NCI-H1417 treated with DMSO at 0.1 percent for 48 hours (cell line): ENCODE measurements at places on chromosomes 11 and 22.

DNA sequence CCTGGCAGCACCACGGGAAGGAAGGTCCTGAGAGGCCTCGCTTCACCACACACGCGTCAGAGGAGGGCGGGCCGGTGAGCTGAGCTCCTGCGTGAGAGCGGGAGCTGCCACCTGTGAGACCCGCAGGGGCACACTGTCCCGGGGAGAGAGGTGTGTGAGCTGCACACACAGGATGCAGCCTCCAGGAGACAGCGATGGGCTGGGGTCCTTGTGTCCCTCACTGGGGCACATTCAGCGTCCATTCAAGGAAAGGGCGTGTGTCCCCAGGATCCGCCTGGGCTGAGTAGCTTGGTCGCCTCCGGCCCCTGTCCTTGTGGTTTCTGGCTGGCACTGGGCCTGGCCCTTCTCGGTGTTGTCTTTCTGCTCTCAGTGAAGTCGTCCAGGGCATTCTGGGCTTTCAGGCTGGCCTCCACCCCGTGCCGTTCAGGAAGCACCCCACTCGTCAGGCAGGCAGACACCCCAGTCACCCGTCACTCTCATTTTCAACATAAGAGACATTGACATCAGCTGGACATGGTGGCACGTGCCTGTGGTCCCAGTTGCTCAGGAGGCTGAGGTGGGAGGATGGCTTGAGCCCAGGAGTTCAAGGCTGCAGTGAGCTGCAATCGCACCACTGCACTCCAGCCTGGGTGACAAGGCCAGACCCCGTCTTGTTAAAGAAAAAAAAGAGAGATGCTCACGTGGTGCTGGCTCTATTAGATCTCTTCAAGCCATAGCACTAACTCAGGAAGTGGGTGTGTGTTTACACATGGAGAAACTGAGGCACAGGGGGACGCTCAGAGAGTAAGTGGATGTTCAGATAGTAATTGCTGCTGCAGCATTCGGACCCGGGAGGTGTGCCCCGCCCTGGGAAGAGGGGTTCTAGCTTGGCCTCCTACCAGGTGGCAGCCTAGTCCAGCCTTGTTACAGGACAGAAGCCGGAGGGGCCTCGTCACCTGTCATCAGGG, 1081.6 kb downstream of the BRD1 start:
- DNase-seq: no peak

GRCh38 chr11:103618528-103618927, 417.9 kb upstream of the DDI1 start:
- DNase-seq: no peak

DNA sequence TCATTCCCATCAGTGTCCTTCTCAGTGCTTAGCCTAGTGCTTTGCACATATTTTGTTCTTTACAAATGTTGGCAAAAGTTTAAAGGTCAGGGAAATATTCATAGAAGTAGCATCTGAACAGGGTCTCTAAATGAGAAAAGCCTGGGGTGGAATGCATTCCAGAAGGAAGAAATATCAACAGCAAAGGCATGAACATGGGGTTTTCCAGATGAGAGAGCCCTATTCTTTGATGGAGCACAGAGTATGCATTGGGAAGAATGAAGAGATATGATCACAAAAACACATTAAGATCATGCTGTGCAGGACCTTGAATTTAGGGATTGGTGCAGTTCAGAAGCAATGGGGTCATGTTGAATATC, 140.2 kb downstream of the SNX19 start:
- DNase-seq: no peak

DNA sequence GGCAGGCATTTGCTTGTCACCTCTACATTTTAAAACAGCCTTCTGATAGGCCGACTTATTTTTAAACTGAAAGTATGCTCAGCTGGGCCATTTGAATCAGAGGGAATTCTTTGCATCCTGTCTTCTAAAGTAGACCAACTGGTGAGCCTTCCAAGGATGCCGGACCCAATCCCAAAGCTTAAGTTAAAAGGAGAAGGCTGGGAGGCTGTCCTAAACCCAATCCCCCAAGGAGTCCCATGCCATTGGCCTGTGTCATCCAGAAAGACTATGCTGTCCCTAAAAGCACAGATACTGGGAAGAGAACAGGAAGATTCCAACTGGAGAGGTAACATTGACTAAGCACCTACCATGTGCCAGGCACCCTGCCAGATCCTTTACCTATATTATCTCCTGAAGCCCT, 18.0 kb downstream of the TENM4 start:
- no peak for DNase-seq

DNA sequence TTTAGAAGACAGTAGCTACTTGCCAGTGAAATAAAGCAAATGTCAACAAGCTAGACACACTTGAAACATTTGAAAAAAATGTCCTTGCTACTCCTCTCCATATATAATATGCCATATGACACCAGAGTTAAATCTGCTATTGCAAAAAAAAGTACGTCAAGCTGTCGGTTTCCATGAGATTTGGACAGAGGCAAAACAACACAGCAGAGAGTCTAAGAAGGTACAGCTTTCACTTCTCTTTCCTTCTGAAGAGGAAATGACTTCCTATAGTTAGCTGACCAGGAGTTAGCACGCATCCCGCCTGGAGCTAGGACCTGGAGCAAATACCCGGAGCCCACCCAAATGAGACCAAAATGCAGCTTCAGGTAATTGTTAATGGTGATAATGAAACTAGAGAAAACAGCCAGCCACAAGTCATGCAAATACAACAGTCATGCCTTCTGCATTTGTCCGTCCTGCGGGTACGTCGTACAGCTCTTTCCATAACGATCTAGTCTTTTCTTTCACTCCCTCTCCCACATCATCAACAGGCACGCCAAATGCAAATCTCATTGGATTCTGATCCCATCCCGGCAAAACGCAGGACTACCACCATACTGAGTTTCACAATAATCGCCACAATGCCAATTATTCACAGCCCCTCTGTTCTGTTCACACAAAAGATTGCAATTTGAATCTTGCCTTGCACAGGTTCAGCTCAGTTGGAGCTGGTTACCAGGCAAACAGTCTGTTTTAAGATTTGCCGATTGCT, 395.0 kb upstream of the CCDC90B start:
- DNase-seq: peak; percentile 48

- no peak for DNase-seq
Observed at GRCh38 chr11:12247543-12248254, 129.7 kb upstream of the PARVA start.

GRCh38 chr22:45212992-45213751, 27.5 kb downstream of the KIAA0930 start:
- no peak for DNase-seq

DNA sequence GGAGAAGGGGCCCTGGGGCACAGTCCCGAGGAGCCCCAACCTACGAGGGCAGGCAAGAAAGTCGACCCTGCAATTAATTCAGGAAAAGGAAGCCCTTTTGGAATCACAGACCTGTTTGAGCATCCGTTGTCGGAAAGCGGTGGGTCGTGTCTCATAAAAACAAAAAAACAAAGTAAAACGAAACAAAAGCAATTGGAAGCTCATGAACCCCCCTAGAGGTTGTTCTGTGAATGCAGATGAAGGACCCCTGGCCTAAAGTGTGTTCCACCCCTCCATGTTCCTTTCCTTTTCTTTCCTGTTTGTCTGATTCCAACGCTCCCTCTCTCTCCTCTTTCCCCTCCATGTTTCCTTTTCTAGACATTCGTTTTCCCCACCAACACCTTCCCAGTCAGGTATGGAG, 203.7 kb downstream of the GRIK4 start:
- DNase-seq: no peak

DNA sequence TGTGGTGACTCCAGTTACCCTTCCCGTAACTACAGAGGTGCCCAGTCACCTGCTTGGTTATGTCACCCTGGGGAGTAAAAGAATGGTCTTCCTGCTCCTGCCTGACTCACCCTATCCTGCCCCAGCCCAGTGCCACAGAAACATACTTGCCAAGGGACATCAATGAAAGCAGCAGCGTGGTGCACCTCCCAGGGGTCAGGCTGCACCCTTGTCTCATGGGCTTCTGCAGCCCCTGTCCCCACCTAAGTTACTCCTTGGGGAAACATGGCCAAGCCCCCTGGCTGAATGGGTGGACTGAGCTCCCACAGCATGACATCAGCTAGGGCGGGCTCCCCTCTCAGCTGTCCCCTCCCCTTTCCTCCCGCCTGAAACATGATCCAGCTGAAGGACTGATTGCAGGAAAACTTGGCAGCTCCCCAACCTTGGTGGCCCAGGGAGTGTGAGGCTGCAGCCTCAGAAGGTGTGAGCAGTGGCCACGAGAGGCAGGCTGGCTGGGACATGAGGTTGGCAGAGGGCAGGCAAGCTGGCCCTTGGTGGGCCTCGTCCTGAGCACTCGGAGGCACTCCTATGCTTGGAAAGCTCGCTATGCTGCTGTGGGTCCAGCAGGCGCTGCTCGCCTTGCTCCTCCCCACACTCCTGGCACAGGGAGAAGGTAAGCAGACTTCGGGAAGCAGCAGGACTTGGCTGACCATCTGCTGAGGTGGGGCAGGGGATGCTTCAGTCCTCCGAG, at the start of gene HTR3A:
Gene HTR3A, plus strand, starts transcription at position 368 of the 730 bp plus-strand sequence. Its CDS starts 218 bp downstream, at position 586.
- DNase-seq: peak; percentile 58

- no peak for DNase-seq
Observed at GRCh38 chr11:36454941-36455631, 55.0 kb downstream of the TRAF6 start.
